ENCODE measurements at places on chromosomes 13 and 19. TPM values are rescaled to one million over a fixed set of nuclear protein-coding genes. Genes with fewer than 3 reads are reported as not detected.

DNA sequence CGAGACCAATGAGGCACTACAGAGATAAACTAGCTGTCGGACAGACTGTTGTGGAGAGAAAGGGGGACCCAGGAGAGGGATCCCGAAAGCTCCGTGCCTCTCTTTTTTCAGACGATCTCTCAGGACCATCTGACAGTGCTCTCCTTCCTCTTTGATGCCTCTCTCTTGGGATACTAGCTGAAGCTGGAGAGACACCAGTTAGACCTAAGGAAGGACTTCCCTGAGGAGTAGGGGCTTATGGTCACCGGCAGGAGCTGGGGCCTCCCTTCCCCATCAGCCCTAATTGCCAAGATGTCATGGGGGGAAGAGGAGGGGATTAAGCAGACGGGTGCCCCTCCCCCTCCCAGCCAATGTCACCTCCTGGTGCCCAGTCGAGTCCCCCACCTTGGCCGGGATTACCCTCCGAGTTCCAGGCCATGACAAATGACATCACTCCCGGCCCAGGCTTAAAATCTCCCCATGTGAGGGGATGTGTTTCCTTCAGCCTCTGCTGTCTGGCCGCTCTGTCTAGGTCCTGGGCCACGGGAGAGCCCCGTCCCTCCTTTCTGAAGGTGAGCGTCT lies at the start of gene CRX:
Gene CRX (plus strand): TSS at position 478 of the 561 bp plus-strand sequence. CDS start 12,507 bp downstream, outside the sequence.
- no peaks in the 10 kb centered on the region for H3K4me1 ChIP-seq
- peaks cover 32% of the 10 kb centered on the region for H3K27me3 ChIP-seq

GRCh38 chr13:75645141-75645540 lies 9.0 kb downstream of the LMO7 start:
- no peaks in the 10 kb centered on the region for H3K36me3 ChIP-seq
- no peak overlapping the region for H3K27ac ChIP-seq
- H3K27me3 ChIP-seq, result peaks cover 7% of the 10 kb centered on the region
- no peaks in the 10 kb centered on the region for H3K4me1 ChIP-seq
- DNase-seq, result no peak
- no peak overlapping the region for H3K4me3 ChIP-seq

- no peaks in the 10 kb centered on the region for H3K27me3 ChIP-seq
- H3K4me3 ChIP-seq, result no peak overlapping the region
- peak overlapping the region; percentile 44 for H3K27ac ChIP-seq
- no peak for DNase-seq
- H3K36me3 ChIP-seq, result no peaks in the 10 kb centered on the region
Measured at GRCh38 chr19:16461630-16462051, 10.1 kb downstream of the EPS15L1 start.

GRCh38 chr19:46296722-46297461 lies at the start of gene HIF3A:
Gene HIF3A (plus strand): TSS chr19:46297042. CDS start chr19:46297077, 35 bp downstream.
- H3K27me3 ChIP-seq, result peaks cover 26% of the 10 kb centered on the region
- H3K4me1 ChIP-seq, result no peaks in the 10 kb centered on the region
- no peak for DNase-seq
- no peak within 1 kb of the TSS for H3K27ac ChIP-seq
- no peak within 1 kb of the TSS for H3K4me3 ChIP-seq

DNA sequence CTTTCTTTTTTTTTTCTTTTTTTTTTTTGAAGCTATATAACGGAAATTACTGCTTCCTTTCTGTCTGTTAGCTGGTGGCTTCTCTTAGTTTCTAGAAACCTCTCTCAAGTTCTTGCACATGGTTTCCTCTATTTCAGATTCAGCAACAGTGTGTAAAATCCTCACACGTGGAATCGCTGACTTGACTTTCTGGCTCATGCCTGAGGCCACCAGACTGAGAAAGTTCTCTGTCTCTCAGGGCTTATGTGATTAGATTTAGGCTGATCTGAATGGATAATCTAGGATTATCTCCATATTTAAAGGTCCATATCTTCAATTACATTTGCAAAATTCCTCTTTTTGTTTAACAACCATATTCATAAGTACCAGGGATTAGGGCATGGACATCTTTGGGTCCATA lies 856.3 kb upstream of the SLITRK6 start:
- no peaks in the 10 kb centered on the region for H3K27me3 ChIP-seq
- H3K27ac ChIP-seq, result no peak overlapping the region
- H3K4me3 ChIP-seq, result no peak overlapping the region
- DNase-seq, result no peak
- no peaks in the 10 kb centered on the region for H3K4me1 ChIP-seq

GRCh38 chr13:32314271-32315237 lies 609 bp downstream of the ZAR1L start:
- no peaks in the 10 kb centered on the region for H3K27me3 ChIP-seq
- H3K4me3 ChIP-seq, result peak overlapping the region; percentile 97
- DNase-seq, result peak; percentile 90
- no peaks in the 10 kb centered on the region for H3K36me3 ChIP-seq
- peaks cover 42% of the 10 kb centered on the region for H3K4me1 ChIP-seq

The ZNF728 gene
- total RNA-seq, result not detected

The LMTK3 gene
- total RNA-seq, result 1.3 TPM

The CLDN10 gene
- total RNA-seq, result not detected

The GNA15 gene
- 22.2 TPM for total RNA-seq

The PGLYRP2 gene
- total RNA-seq, result not detected
